ENCODE measurements at places on chromosomes 7 and 10.

DNA sequence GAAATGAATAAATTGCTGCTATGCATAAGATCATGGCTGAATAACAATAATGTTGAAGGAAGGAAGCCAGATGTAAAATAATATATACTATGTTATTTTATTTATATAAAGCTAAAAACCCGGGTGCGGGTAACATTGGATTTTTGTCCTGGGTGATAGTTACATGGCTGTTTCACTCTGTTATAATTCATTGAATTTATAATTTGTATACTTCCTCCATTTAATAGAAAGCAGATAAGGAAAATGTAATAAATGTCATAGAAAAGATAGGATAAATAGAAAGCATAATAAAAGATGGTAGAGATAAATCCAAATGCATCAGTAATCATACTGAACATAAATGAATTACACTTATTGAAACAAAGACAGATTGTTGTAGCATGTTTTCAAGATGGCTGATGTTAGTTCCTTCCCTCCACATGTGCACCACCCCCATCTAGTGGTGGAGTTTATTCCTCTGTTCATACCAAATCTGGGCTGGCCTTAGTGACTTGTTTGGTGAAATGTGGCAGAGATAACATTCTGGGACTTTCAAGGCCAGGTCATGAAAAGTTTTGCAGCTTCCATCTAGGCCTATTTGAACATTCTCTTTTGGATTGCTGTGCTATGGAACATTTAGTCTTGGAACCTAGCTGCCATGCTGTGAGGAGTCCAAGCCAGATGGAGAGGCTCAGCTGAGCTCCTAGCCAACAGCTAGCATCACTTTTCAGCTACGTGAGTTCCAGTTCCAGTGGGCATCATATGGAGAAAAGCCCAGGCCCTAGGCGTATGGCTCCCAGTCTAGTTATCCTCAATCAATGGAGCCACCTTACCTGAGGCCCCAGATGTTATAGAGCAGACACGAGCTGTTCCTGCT lies 46.9 kb downstream of the AHCYL2 start:
- no peak for DNase-seq

DNA sequence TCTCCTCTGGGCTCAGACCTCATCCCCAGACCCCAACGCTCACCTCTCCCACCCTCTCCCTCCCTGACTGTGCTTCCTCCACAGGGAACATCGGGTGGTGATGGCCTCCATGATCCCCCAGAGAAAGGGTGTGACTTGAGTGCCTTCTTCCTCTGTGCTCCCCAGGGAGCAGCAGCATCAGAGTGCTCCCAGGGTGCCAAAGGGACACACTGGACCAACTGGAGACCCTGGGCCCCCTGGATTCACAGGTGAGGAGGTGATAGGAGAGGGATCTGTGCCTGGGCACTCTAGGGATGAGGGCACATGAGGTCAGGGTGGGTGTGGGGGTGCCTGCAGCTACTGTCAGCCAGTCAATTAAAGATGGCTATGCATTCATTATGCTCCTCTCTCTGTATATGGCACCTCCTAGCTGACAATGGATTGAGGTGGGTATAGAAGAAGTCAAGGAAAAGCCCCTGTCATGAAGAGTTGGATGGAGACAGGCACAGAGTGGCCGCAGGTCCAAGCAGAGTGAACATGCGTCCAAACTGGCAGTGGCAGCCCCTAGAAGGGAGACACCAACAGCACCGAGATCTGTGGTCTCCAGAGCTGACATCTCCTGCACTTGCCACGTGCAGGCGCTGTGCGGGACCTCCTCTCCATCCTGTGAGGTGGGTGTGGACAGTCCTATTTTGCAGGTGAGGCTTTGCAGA lies 15.5 kb upstream of the VOPP1 start:
- DNase-seq = no peak

DNA sequence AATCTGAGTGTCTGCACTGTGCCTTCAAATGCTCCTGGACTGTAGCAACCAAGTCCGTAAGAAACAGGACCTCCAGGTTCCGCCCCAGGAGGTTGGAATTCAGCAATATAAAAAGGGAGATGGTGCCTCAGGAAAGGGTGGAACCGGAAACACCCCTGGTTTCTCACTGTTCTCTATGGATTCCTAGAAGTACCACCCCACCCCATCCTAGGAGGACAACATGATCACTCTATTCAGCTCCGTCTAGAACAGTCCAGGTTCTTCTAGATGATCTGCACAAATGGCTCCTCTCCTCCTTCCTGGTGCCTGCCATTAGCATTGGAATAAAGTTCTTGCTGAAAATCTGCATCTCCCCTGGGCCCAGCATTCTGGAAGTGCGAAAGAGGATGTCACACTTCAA lies 7.6 kb upstream of the ZNF12 start:
- no peak for DNase-seq

- DNase-seq = no peak
These were observed 33.5 kb upstream of the KLHL7 start for GRCh38 chr7:23072048-23072447.

GRCh38 chr10:92124020-92124419 lies 166.9 kb downstream of the CPEB3 start:
- DNase-seq = no peak

DNA sequence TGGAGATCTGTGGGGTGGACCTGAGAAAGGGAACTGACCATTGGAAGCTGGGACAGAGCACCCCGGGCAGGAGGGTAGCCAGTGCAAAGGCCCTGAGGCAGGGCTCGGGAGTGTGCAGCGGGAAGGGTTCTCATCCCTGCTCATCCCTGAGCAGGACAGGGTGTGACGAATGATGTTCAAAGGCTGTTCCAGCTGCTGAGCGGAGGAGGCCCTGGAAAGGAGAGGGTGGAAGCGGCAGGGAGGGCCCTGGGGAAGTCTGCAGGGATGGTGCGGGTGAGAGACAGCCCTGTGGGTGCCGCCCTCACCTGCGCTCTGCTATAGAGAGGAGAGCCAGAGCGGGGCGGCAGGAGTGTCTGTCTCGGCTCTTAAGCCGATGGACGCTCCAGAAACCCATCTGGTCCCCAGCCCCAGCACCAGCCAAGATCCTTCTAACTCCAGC lies 43.7 kb downstream of the PRKAG2 start:
- DNase-seq = no peak

GRCh38 chr7:40077849-40078248 lies 56.6 kb downstream of the MPLKIP start:
- no peak for DNase-seq

DNA sequence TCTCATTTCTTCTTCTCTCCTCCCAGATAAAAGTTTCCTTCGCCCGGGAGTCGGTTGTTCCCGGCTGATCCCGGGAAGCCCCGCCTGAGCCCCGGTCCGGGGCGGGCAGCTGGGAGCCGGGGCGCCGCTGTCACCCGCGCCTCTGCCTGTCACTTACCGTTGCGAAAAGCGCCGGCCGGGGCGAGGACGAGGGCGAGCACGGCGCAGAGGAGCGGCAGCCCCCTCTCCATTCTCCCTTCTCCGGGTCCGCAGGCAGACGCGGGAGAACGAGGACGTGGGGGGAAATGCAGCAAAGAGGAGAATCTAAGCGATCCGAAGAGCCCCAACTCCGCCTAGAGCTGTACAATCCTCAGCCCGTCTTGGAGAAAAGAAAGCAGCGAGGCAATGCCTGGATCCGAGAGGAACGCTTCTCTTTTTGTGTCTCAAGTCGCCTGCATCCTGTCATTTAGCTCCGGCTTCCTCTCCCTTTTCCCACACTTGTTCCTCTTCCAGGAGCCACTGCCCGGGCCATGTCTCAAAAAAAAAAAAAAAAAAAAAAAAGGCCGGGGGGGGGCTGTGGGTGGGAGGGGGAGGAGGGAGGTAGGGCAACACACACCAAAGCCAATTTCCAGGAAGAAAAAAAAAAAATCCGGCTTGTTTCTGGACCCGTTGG lies at the start of gene NRP1:
TSS of gene NRP1 (minus strand) at position 515 of the 652 bp plus-strand sequence. CDS start at position 230, 285 bp downstream.
- DNase-seq = no peak

- DNase-seq = no peak
These were observed 134.3 kb upstream of the PDE1C start for GRCh38 chr7:32204361-32205018.

DNA sequence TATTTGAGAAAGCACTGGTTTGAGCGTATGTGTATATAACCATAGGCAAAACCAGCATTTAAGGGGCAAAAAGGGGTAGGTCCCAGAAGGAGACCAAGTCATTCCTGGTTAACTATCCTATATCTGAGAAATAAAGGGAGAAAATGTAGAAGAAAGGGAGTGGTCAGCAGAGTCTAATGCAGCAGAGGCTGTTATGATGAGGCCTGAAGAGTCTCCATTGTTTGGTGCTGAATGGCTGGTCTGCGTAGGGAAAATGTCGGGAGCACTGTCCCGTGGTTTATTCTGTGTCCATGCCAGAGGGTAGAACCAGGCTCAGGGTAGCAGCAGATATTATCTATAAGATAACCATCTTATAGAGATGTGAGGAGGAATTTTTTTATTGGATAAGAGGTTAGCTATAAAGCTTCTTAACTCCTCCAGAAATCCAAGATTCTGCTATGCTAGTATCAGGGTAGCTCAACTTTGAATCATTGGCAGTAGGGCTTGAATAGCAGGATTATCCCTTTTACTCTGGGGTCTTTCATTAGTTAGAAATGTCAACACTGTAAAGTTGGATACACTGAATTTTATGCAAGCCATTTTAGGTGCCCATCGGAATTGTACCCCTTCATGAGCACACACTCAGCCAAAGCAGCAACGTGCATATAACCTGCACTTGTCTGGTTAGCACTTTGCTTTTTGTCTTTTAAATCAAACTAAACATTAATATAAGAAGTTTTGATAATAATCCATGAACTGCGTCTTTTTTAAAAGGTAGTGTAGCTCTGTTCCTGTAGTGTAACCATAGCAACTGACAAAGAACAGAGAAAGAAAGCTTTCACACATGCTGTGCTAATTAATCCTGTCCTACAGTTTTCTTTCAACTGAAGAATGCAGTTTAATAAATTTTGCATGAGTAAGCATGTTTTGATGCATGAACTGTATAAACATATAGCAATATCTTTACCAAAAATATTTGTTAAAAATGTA lies 312.0 kb upstream of the FZD1 start:
- no peak for DNase-seq

DNA sequence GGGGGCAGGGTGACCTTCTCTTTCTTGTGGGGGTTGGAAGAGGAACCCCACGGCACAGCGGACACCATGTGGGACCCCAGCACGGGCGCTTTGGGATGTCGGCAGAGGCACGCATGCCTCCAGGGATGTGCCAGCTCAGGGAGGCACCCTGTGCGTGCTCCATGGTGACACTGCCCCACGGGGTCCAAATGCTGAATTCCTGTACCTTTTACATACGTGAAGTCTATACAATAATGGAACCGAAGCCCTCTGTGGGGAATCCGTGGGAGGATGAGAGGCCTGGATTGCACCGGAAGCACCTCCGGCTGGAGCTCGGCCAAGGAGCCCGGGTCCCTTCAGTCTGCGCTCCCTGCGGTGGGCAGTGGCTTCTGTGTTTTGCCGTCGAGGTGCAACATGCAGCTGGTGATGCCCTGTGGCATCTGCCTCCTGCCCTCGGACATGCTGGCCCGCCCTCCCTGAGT lies 524.3 kb downstream of the DNAJB6 start:
- no peak for DNase-seq

DNA sequence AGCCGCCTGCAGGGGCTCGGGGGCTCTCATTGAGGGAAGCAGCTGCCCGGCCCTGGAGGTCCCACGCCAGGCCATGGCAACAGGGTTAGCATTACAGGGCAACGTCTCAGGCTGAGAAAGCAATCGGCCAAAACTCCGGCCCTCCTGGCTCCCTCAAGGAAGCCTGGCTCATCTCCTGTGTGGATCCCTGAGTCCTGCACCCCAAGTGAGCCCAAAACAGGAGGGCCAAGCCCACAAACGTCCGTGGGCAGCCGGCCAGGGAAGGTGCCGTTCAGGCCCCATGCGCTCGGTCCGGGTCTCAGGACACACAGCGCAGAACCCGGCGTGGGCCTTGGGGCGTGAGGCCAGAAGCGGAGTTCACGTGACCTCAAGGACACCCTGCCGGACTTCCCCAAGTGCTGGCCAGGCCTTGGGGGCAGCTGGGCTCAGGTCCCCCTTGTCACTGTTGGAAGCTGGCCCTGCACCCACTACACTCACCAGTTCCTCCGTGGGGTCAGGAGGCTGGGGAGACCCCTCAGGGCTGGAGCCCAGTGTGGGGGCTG lies 8.0 kb upstream of the PWWP2B start:
- no peak for DNase-seq

DNA sequence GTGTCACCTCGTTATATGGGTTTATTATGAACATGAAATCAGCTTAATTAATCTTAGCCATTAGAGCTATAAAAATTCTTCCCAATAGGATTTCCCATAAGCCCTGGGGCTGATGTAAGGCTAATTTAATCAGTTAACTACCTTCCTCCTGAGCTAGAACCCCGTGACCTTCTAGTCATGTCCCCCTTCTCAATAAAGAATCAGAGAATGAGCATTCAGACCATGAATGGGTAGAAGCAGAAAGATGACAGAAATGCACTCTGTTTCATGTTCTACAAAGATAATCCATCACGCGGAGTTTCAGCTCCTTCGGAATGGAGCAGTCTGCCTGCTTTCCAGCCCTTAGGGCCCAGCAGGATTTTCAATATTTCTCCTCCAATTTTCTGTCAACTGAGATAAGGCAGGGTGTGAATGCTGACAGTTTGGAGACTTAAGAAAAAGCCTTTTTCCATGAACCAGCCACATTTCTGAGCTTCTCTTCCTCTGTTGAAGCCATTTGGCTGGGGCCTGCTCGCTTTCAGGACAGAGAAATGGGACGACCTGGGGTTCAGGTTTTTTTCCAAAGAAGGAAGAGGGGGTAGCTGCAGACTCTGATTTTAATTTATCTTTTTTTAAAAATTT lies 211.0 kb downstream of the NEBL start:
- DNase-seq = no peak

DNA sequence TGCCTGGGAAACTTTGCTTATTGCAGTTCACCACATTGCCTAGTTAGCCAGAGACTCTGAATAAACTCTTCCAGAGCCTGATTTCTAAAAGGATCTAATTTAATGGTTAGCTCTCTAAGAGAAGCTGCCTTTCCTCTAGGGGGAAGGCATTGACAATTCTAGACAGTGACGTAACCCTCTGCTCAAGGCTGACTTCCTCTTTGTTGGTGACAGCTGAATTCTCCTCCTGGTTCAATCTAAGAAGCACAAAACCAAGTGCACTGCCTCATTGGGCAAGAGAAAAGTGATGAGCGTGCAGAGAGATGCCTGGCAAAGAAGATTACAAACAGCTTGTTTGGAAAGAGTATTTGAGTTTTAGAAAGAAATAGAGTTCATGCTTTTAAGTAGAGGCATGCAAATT lies 102.7 kb downstream of the MACC1 start:
- no peak for DNase-seq

GRCh38 chr10:88781206-88781605 lies 21.3 kb upstream of the LIPM start:
- no peak for DNase-seq
